ENCODE measurements at places on chromosomes 5 and 9.

DNA sequence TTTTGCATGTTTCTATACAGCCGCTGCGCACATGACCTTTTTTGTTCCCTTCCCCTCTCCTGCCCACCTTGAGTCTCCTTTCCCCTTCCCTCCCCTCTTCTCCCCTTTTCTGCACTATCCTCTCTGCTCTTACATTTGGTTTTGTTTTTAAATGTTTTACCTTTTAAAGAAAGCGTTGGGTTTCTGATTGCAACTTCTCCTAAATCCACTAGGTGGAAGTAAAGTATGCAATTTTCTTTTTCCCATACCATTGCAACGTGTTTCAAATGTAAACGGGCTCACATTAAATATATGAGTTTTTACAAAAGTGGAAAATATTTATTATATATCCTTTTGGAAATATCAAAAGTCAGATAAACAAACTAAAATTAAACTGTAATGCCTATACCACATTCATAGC, 500.9 kb downstream of the DIRAS2 start:
- DNase-seq, result no peak

DNA sequence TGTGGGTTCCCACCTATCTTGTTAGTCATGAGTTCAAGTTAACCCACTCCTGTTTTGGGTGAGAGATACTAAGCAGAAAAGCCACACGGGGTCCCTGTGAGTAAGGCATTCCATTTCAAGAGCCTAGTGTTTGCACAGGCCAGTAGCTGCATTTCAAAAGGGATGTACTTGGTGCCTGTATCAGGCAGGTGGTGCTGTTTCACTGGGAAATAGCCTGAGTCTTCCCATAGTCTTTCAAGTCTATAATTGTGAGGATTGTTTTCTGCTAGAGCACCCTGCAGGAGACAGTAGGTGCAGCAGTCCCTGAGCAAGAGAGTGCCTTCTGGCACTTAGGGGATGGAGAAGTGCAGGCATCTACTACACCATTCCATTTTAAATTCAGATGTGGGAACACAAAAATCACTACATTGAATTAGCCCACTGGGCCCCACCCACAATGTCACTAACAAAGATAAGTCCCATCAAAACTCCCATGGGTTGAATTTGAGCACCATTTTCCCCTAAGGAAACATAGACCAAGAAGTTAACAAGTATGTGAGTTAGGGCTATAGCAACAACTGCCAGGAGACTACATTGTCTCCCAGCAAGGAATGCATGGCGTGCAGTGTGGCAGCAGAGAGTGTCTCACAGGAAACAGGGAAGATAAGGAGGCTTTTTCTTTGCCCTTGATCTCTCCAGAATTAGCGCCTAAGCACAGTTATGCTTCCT, 263.2 kb downstream of the COX7C start:
- DNase-seq, result peak; percentile 17

DNA sequence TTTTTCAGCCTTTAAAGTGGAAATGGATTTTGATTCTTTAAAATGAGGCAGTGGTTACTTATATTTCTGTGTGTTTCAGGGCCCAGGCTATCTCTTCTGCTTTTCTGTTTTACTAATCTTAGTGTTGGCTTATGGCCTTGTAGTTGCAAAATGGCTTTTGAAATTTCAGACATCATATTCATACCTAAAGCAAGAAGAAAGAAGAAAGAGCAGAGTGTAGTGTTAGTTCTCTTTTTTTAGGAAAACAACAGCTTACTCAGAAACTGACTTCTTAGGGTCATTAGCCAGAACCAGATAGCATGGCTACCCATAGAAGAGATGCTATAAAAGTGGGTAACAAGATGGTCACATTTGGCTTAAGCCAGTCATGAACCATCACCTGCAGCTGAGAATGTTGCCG, 20.9 kb downstream of the ZBED3 start:
- DNase-seq, result no peak

- peak; percentile 9 for DNase-seq
Observed at GRCh38 chr5:111511831-111512374, 432 bp downstream of the STARD4 start.

DNA sequence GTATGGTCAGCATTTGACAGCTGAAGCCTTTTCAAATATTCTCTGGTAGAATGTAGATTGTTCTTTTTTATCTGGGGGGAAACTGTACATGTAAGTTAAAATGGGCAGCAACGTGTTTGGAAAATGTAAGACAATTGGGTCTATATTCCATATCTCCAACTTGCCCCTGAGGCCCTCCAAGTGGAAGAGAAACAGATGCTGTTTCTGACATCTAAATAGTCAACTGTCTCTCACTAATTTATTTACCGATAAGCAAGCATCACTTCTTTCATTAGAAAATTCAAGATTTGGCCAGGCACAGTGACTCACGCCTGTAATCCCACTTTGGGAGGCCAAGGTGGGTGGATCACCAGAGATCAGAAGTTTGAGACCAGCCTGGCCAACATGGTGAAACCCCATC, 120.2 kb upstream of the TBCA start:
- no peak for DNase-seq

- DNase-seq, result no peak
Observed at GRCh38 chr5:153959134-153959957, 79.4 kb downstream of the FAM114A2 start.

GRCh38 chr9:138022121-138022741, 144.6 kb downstream of the CACNA1B start:
- peak; percentile 16 for DNase-seq

DNA sequence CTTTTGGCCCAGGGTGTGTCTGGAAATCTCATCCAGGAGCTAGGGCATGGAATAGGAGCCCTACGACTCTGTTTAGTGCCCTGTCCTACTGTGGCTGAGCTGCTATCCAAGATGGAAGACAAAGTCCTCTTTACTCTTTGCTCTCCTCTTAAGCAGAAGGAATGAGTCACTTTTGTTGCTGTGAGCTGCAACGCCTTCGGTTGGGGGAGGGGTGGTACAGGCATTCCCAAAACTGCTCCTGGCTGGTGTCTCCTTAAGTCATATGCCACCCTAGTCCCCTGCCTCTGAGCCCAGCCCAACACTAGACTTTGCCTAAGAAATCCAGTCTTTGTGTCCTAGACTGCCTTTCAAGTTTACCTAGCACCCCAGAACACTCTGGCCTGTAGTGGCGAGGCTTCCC, 99.9 kb downstream of the PRR16 start:
- DNase-seq, result no peak

DNA sequence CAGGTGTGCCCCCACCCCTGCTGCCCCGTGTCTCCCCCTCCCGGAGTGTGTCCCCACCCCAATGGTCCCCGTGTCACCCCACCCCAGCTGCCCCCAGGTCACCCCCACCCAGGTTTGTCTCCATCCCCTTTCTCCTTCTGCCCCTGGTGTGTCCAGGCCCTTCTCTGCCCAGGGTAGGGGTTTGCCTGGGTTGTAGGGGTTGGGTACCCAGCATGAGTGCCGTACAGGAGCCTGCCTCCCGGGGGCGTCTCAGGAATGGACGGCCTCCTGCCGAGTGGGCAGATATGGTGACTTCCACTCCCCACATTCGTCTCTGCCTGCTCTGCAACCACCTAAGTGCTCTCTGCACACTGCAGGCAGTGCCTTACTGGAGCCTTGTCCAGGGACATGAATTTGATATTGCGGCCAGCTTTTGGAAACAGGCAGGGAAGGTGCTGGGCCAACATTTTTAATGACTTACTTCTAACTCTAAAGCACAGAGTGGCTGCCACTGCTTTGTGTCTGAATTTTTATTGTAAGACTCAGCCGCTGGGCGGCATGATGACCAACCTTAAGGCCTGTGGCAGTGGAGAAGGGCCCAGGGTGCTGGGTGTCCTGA, 6.7 kb downstream of the LRRC14B start:
- DNase-seq, result no peak

DNA sequence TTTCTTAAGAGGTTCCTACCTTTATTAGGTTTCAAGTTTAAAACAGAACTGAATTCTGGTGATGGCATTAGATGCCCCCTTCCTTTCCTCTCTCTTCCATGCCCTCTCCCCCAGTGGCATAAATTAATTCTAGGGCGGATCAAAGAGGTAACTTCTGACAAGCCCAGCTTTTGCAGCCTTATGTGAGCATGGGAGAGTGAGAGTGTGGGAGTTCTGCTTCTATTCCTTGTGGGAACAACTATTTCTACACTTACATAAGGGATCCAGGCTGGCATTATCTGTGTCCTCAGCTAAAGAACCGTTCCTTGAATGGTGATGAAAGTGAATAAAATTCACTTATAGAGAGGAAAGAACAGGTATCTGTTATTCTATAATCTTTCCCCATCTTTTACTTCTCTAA, 437.6 kb downstream of the KIF4B start:
- DNase-seq, result no peak

DNA sequence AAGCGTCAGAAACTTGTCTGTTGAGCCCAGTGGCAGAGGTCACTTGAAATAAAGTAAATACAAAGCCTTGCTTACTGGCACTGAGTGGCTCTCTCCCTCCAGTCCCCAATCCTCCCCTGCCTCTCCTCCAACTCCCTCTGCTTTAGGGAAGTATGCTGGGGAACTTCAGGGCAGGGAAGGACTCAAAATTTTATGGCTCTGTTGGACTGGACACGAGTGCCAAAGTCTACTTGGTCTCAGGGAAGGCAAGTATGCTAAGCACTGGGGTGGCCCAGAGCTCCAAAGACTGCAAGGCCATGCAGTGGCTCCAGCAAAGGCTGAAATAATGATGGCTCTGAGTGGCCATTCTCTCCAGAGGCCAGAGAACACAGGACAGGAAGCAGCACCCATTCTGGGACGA, 9.6 kb downstream of the PLGRKT start:
- DNase-seq, result no peak

GRCh38 chr9:13644675-13645074, 365.2 kb upstream of the MPDZ start:
- DNase-seq, result no peak

DNA sequence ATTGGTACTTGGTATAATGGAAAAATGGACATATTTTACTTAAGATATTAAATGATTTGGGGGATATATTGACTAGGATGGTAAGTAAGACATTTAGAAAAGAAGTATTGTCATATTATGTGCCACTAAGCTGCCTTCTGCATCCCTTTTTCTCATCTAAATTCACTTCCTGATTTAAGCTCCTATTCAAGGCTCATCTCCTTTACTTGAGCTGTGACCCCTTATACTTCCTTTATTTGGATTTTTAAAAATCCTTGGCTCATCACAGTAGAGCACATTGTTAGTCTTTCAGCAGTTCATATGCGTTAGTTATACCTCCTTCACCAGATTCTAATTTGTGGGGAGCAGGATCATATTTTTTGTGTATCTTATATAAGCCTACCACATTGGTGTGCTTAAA, 6.6 kb downstream of the COMMD10 start:
- DNase-seq, result no peak

DNA sequence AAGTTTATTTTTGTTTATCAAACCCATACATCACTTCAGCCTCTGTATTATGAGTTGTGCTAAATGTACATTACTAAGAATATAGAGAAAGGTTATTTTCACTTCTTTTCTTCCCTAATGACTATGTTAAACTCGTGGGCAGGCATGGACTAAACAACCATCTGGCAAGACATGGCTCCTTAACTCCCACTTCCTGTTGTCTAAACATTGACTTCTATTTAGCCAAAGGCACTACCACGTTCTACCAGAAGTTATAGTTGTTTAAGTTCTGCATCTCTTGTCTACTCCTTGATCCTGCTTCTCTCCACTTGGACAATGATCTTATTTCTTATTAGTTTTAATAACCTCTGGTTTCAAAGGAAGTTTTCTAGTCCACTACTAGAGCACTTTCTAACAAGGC, 136.1 kb downstream of the MACIR start:
- DNase-seq, result no peak

- no peak for DNase-seq
Observed at GRCh38 chr9:73451003-73451402, 299.3 kb downstream of the ANXA1 start.

DNA sequence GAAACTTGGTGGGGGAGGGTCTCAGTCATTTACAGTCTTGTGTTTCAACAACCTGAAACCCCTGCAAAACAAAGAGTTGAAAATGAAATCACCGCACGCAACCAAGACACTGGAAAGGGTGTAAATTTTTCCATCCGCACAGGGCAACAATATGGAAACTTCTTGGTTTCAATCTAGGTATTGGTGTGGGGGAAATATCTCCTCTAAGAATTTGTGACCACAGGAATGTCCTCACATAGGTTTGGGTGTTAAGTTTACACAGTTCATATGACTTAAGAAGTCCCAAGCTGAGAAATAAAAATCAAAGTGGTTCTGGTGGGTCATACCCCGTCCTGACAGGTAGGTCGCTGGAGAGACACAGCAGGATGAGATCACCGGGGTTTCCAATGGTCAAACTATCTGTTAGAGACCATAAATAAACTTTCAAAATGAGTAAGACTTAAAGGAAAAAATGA, 51.9 kb upstream of the PIP5K1B start:
- DNase-seq, result peak; percentile 11

GRCh38 chr5:67166460-67167285, 29.9 kb downstream of the CD180 start:
- DNase-seq, result peak; percentile 79

DNA sequence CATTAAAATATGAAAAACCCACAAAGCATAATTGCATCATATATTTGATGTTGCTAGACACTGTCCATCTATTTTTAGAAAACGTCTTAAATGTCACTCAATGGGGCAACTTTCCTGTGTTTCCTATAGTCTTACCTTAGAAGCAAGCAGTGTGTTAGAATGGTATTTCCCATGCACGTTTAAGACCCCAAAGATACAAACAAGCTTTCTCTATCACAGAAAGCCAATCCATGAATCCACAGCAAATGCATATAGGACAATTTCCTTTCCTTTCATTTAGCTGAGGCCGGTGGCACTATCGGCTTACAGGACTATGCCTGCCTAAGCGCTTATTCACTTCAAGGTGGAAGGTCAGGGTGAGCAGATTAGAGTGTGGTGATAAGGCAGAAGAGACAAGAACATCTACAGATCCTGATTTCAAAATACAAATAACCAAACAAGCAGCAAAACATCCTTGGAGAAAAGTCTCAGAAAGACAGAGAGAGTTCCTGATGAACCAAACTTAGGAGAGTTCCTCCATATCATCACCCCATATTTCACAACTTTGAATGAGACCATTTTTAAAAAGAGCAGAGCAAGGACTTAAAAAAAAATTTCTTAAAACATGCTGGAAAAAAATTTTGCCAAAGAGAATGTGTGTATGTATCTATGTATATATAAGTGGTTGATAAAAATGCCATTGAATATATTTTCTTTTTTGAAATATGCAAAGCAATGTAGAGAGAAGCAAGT, 57.2 kb downstream of the MEF2C start:
- DNase-seq, result no peak

DNA sequence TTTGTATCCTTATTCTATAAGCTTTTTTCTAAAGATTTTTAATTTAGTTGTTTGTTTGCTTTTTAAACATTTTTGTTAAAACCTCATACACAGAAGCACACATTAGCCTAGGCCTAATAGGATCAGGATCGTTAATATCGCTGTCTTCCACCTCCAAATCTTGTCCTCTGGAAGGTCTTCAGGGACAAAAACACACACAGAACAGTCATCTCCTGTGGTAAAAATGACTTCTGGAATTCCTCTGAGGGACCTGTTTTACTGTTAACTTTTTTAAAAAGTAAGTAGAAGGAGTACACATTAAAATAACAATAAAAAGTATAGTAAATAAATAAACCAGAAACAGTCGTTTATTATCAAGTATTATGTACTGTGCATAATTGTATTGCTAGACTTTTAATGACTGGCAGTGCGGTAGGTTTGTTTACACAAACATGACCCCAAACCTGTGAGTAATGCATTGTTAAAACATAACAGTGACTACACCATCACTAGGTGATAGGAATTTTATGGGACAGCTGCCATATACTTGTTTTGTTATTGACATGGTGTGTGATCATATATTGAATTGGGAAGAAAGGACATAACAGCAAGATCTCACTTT, 109.6 kb downstream of the ZCCHC7 start:
- DNase-seq, result no peak

- no peak for DNase-seq
Observed at GRCh38 chr9:95206143-95206542, 111.4 kb downstream of the FANCC start.
